CD8-positive, alpha-beta memory T cell (primary cell): ENCODE measurements at places on chromosomes 3 and 15.
A peak's percentile ranks its signal among the peaks of the same experiment; 100 is the strongest.

DNA sequence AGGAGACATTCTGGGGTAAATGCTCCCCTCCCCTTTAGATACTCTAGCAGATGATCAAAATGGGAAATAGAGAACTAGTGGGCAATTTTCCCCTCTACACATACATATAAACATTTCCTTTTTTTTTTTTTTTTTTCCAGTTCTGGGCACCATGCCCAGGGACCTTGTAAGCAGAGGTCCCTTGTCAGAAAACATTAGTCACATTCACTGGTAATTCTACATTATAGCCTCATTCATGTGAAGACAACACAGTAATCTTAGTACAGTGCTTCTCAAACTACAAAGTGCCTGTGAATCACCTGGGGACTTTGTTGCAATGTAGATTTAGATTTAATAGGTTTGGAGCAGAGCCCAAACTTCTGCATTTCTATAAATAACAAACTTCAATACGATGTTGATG lies 60.1 kb upstream of the ACTC1 start:
- DNase-seq = no peak

DNA sequence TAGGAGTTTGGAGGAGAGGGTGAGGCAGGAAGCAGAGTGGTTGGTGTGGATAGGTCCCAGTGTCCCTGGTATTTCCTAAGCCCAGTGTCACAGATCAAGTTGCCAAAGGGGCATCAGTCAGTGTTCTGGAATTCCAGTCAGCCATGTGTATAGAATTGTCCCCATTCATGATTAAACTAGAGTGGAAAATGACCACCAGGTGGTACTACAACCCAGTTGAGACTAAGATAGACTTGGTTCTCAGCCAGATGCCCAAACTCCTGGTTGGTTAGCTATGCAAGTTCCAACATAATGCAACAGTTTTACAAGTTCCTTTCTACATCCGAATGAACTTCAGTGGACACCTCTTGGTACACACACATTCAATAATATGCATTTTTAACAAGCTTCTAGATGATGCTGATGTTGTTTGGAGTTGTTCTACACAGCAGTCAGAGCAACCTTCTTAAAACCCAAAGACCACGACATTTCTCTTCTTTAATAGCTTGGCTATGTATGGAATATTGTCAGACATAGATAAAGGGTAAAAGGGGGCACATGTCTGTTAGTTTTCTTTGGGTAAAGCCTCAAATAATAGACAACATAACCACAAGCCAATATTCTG lies 8.4 kb upstream of the ATR start:
- DNase-seq = peak; percentile 43

GRCh38 chr3:98540346-98540745 lies 8.6 kb downstream of the GPR15 start:
- no peak for DNase-seq

GRCh38 chr3:65173841-65174240 lies 486.0 kb upstream of the ADAMTS9 start:
- no peak for DNase-seq

DNA sequence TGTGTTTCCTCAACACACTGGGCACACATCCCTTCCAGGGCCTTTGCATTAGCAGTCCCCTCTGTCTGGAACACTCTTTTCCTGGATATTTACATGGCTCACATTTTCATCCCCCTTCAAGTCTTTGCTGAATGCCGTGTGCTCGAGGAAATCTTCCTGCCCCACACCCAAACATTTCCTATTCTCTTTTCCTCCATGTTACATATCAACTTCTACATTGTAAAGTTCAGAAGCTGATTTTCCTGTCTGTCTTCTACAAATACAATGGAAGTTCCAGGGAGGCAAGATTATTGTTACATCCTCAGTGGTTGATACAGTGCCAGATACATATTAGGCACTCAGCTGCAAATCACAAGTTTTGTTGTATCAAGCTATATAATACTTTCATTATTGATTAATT lies 4.1 kb downstream of the ACAD11 start:
- DNase-seq = no peak

- no peak for DNase-seq
Measured at GRCh38 chr3:23479615-23480328, 276.6 kb downstream of the UBE2E2 start.

- no peak for DNase-seq
Measured at GRCh38 chr15:84582583-84583157, 18.1 kb upstream of the ZSCAN2 start.
